ENCODE measurements at places on chromosomes 3 and 15.

GRCh38 chr3:43949594-43949993 is 258.9 kb downstream of the ABHD5 start:
- DNase-seq: no peak

DNA sequence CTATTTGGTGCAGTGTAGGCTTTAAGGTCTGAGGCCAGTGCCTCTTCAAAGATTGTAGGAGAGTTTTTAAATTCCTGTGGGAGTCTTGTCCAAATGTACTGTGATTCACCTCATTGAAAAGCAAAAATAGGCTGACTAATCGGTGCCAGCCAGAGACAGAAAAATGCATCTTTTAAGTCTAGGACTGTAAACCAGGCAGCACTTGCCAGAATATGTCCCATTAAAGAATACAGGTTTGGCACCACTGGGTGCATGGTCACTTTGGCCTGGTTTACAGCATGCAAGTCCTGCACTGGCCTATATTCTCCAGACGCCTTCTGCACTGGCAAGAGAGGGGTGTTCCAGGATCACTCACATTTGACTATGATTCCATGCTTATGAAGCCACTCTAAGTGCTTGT is 20.3 kb upstream of the NOX5 start:
- no peak for DNase-seq

- DNase-seq: no peak
These were observed 165.5 kb downstream of the ALCAM start for GRCh38 chr3:105532251-105532650.

DNA sequence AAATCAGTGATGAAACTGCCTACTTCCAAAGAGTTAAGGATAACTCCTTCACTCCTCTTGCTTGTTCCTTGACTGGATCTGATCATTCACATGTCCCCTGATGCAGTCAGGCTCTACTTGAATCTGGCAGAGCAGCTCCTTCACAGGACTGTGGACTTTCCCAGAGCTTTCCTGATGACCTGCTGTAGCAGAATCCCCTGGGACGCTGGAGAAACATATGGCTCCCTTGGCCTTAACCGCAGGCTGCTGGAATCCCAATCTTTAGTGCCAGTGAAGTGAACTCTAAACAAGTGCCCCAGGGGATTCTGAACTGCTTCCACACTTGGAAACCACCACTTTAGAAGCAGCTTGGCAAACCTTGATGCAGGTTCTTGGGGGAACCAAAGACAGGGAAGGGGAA is 217.8 kb downstream of the CHST2 start:
- no peak for DNase-seq

DNA sequence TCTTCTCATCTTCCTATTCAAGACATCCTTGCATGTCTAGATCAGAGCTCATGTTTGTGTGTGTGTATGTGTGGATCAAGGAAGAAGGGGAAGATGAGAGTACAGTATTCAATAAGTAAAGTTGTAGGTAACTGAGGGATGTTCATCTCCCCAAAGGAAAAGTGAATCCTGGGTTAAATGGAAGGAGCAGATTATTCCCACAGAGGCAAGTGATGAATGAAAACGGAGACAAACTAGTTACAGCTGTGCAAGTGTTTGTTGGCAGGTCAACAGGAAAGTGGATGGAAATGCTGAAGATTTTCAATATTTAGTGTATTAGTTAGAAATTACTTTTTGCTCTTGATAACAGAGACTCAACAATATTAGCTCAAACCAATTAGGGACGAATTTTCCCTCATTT is 84.2 kb upstream of the PDZRN3 start:
- no peak for DNase-seq

GRCh38 chr3:94065819-94066480 is 3.1 kb downstream of the NSUN3 start:
- DNase-seq: no peak

- DNase-seq: no peak
These were observed 74.0 kb upstream of the TERB2 start for GRCh38 chr15:44882499-44882968.

- DNase-seq: no peak
These were observed 19.6 kb downstream of the PLXNA1 start for GRCh38 chr3:127002195-127003174.

DNA sequence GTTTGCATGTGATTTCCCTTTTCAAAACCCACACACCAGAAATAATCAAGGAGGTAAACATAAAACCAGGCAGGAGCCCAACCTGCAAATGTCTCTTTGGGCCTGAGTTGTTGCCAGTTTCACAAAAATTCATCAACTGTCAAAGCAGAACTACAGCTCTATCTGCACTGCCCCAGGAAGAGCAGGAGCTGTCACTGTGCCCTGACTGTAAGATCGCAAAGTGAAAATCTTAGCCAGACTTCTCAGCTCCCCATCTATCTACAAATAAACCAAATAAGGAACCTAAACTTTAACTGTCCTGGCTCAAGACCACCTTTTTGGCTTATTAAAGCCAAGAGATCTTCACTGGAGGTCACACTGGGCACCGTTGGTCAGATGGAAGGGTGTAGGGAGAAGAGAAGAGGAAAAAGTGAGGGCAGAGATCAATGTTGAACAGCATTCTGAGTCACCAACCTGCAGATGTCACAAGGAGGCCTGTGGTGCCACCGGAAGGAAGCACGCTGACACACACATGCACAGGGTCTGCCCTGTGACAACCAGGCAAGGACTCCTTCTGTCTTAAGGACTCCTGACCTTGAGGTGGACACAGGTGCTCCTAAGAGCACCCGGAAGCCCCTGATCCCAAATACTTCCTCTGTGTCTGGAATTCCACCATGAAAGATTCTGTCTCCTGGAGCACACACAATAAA is 58.7 kb downstream of the RPN1 start:
- no peak for DNase-seq

- no peak for DNase-seq
These were observed 317.0 kb upstream of the TPRG1 start for GRCh38 chr3:188854772-188855149.

DNA sequence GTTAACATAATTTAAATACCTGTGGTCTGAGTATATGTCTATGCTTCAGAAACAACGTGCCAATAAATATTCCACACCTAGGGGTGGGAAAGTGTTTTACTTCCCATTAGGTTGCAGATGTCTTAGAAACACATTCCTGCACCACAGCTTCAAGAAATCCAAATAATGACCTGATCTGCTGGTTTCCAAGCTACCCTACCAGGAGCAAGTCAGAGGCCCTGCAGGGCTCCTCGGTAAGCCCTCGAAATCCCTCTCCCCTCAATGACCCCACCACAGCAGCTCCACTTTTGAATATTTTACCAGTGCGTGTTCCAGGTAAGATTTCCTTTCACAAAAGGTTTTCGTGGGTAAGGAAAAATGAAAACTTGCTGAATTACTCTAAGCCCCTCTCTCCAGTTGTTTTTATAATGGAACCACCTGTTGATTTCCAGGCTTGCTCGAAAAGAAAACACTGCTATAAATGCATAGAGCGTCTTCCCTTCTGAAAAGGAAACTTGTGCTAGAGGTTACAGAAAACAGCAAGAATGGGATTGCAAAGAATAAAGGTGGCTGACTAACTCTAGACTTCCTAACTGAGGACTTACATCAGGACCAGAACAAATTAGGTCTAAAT is 12.6 kb downstream of the IL12A start:
- DNase-seq: no peak

DNA sequence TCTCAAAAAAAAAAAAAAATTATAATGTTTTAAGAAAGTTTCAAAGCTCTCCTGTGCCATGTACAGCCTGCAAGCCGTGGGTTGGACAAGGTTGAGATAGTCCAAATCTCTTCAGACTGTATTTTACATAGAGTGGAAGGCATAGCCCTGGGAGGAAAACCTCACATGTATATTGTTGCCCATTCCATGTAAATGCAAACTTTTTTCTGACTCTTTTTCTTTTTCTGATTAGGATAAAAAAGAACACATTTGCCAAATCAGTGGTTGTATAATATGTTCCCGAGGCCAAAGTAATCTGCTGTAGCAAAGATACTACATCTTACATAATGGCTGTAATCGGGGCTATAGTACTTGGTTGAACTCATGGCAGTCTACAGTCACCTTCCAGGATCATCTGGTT is 35.7 kb upstream of the UBL7 start:
- no peak for DNase-seq

DNA sequence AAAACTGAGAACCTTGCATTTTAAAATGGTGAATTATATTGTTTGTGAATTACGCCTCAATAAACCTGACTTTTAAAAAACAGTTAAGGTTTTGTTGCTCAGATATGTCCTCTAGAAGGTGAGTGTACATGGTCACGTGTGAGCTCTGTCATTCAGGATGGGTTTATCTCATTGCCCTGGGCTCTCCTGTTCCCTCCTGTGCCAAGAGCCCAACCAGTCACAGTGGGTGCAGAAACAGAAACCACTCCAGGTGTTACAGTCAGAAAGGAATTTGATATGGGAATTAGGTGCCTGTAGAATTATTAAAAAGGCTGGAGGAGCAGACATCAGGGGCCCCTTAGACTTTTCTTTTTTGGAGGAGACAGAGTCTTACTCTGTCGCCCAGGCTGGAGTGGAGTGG is 196.4 kb downstream of the STT3B start:
- DNase-seq: no peak

DNA sequence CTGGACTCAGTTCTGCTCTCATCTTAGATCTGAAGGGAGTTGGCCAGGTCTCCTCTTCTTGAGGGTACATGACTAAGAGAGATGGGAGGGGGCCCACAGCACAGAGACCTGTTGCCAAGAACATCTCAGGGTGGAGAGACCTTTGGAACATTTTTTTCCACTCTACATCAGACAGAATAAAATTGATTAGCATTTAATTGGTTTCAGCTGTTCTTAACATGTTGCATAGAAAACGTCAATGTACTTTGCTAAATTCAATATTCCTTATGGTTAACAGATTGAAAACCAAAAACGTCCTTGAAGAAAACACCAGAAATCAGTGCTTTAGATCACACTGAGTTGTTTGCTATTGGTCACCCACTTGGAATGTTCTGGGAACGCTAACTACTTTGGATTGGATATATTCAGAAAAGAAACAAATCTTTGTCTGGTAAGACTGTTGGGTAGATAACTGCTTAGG is 36.4 kb upstream of the FSTL1 start:
- DNase-seq: no peak

DNA sequence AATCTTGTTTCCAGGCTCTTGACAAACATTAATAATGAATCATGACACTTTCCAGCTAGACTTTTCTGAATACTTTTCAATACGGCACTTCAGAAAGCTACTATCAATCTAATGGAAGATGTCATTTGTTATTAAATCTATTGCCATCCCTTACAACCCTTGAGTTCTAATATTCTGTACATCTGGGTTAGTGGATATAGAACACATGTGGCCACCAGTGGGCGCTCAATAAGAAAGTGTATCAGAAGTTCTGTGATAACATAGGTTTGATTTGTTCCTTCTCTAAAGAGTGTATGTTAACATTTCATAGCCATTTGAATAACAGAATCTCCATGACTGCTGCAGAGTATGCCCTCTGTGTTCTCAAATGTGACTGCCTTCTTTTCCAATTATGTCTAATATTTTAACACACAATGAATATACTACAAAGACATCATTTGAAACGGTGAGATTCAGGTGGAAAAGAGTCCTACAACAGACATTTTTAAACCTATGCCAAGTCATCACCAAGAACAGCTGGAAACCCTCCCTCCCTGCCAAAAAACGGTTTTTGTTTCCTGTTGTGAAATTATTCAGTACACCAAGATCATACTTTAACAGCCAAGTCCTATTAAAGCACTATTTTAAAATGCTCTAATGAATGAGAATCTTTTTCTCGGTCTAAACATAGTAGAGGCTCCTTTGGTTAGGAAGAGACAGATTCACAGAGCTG is 22.2 kb downstream of the ALDH1A2 start:
- no peak for DNase-seq

GRCh38 chr3:52896613-52897012 is 735 bp downstream of the STIMATE start:
- no peak for DNase-seq

GRCh38 chr3:192091831-192092230 is 630.9 kb downstream of the PYDC2 start:
- no peak for DNase-seq

GRCh38 chr15:65087873-65088642 is 11.5 kb downstream of the KBTBD13 start:
- no peak for DNase-seq

- DNase-seq: no peak
These were observed 1.9 kb downstream of the KLF13 start for GRCh38 chr15:31328428-31328968.

DNA sequence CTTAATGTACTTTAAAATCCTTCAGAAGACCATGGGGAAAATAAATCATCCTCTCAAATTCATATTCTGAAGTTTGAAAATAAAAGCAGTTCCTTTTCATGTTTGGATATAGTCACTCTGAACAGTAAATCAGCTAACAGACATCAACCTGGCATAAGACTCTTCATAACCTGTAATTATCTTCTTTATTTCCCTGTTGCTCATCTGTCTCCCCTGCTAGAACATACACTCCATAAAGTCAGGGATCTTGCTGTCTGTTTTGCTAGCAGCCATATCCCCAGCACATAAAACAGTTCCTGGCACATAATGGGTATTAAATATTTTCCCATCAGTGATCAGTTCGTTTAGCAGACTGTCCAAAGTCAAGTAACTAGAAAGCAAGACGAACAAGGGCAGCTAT is 11.2 kb downstream of the VGLL4 start:
- peak; percentile 56 for DNase-seq

GRCh38 chr3:151278230-151278629 is at the start of gene P2RY14:
Gene P2RY14, minus strand, starts transcription at chr3:151278542. Its CDS starts 64,226 bp downstream, at chr3:151214316.
- DNase-seq: no peak

DNA sequence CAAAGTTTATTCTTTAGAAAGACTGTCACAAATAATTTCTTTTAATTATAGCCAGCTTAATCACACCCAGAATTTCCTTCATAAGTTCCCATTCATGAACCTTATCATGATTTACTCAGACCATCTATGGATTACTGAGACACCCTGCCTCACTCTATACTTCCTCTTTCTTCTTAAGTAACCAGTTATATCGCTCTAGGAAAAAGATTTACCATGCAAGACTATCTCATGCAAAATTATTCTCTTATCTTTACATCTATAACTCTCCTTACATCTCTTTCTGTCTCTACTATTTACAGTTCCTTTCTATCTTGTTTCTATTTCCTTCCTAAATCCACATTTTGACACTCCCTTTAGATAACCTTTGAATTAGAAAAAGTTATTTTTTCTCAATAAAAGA is 316.8 kb downstream of the POLQ start:
- no peak for DNase-seq

- no peak for DNase-seq
These were observed 665.0 kb upstream of the CBLB start for GRCh38 chr3:106533788-106534160.

DNA sequence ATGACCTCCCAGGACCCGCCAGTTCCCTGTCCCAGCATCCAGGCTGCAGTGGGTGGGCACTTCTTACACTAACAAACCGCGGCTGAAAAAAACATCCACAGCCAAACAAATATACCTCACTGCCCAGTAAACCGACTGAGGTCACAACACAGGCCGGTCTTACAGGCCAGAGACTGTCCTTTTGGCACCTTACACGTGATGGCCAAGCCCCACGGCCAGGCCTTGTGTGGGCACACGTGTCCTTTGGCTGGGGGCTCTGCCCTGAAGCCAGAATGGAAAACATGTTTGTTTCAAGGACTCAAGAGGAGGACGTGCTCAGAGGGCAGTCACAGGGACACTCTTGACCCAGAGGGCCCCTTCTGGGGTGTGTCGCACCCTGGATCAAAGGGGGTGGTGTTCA is 9.8 kb downstream of the SLC38A3 start:
- DNase-seq: no peak

Data from NCI-H2081 treated with DMSO at 0.1 percent for 48 hours (cell line).